ENCODE measurements at places on chromosomes 4 and X.

DNA sequence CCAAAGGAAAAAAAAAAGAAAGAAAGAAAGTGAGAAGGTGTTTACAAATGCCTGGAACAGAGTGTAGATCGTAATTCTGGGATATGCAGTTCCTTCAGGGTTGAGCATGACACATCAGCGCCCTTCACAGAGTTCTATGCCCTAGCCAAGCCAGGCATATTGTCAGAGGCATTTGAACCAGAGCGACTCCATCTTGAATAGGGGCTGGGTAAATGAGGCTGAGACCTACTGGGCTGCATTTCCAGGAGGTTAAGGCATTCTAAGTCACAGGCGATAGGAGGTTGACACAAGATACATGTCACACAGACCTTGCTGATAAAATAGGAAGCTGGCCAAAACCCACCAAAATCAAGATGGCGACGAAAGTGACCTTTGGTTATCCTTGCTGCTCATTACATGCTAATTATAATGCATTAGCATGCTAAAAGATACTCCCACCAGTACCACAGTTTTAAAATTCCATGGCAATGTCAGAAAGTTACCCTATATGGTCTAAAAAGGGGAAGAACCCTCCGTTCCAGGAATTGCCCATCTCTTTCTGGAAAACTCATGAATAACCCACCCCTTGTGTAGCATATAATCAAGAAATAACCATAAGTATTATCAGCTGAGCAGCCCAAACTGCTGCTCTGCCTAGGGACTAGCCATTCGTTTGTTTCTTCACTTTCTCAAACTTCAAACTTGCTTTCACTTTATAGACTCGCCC is 23.5 kb upstream of the LRBA start:
- no peak for DNase-seq

GRCh38 chr4:56575820-56576429 is 70.3 kb downstream of the ARL9 start:
- DNase-seq = no peak

- no peak for DNase-seq
These were observed 76.7 kb downstream of the CLCN5 start for GRCh38 chrX:49999087-49999486.

GRCh38 chrX:40249582-40249981 is 151.8 kb upstream of the BCOR start:
- no peak for DNase-seq

DNA sequence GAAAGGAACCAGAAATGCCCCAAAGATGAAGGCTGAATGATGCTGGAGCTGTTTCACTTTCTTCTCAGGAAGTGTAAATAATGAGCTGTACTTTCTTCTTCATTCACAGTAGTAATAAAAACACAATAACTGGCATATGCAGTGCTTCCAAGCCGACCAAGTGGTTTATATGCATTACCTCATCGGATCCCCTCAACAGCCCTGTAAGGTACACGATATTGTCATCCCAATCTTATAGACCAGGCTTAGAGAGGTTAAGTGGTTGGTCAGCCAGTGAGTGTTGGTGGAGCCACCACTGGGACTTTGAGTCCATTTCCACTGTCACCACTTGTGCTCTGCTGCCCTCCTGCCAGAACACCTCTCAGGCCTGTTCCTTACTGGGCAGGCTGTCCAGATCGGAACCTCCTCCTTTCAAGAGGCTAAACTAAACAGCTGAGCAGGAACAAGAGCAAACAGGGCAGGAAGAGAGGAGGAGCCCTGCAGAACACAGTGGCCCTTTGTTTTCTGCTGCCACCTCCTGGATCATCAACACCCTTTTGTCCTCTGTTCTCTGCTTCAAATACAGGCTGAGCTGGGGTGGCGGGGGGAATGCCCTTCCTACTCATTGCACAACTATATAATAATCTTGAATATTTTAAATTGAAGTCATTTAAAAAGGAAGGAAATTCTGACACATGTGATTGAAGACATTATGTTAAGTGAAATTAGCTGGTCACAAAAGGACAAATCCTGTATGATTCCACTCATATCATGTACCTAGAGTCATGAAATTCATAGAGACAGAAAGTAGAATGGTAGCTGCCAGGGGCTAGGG is 112.5 kb upstream of the ATP6AP2 start:
- DNase-seq = peak; percentile 70

DNA sequence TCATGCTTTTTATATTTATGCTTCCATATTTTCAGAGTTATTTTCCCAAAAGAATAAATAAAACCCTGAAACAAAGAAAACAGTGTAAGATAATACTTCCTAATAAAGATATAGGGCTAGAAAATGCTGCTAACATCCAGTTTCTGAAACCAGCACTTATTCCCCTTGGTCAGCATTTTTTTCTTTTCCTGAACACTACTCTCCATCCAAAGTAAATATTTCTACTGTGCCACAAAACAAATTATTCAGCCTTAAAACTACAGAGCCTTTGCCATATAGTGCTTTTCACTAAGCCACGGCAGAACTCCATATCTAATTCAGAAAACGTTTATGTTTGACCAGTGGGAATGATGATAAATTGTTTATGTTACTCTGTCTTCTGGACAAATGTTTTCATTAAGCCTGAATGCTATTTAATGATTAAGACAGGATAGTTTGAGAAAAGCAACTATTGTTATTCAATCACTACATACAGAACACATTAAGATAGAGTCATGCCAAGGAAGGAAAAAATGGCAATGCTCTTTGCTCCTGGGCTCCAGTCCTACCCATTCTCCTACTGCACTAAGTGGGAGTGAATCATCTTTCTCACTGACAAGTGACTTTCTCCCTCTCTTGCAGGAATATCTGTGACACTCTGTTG is 723.9 kb downstream of the FAT4 start:
- no peak for DNase-seq

GRCh38 chr4:146470604-146471003 is 51.1 kb downstream of the SLC10A7 start:
- DNase-seq = no peak

GRCh38 chr4:122689972-122690371 is 42.5 kb upstream of the BBS12 start:
- DNase-seq = no peak

DNA sequence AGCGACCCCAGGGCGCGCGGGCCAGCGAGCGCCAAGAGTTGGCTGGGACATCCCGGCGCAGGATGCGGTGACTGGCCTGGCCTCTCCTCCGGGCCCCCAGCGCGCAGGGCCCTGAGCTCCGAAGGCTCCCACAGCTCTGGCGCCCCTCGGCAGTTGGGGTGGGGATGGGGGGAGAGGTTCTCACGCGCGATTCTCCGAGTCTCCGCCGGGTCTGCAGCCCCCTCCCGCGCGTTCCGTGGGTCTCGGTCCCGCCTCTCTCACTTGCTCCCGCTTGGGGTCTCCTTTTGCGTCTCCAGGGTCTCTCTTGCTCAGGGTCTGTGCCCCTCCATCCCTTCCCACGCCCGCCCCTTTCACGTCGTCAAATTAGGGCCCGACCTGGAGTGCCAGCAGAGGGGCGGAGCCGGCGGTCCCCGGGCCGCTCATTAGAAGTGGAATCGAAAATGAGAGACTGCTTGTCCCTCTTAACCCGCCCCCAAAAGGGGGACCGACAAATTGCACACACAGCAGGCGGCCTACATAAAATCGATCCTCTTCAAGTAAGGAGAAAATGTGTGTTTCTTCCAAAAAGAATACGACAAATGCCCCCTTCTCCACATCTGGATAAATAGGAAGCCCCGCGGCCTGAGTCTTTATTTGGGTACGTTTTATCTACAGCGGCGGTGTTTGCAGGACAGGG is 877 bp upstream of the NKX1-1 start:
- no peak for DNase-seq

- no peak for DNase-seq
These were observed 152.0 kb upstream of the USP9X start for GRCh38 chrX:40933132-40933705.

GRCh38 chr4:185425647-185426352 is at the start of gene UFSP2:
Gene UFSP2, minus strand, starts transcription at chr4:185425964. Its CDS starts 96 bp downstream, at chr4:185425868.
- peak; percentile 95 for DNase-seq

DNA sequence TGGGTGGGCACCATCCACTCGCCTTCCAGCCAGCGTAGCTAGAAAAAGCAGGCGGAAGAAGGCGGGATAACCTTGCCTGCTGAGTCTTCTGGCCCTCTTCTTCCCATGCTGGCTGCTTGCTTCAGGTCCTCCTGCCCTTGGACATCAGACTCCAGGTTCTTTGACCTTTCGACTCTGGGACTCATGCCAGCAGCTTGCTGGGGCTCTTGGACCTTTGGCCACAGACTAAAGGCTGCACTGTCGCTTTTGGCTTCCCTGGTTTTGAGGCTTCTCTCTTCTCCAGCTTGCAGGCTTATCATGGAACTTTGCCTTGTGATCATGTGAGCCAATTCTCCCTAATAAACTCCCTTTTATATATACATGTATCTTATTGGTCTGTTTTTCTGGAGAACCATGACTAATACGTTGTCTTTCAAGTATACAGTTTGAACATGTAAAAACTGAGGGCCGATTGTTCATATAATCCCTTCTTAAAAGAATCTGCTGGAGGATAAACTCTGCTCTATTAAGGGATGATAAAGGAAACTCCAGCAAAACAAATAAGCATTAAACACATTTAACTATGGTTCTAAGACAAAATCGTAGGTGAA is 116.6 kb upstream of the LCORL start:
- DNase-seq = no peak

DNA sequence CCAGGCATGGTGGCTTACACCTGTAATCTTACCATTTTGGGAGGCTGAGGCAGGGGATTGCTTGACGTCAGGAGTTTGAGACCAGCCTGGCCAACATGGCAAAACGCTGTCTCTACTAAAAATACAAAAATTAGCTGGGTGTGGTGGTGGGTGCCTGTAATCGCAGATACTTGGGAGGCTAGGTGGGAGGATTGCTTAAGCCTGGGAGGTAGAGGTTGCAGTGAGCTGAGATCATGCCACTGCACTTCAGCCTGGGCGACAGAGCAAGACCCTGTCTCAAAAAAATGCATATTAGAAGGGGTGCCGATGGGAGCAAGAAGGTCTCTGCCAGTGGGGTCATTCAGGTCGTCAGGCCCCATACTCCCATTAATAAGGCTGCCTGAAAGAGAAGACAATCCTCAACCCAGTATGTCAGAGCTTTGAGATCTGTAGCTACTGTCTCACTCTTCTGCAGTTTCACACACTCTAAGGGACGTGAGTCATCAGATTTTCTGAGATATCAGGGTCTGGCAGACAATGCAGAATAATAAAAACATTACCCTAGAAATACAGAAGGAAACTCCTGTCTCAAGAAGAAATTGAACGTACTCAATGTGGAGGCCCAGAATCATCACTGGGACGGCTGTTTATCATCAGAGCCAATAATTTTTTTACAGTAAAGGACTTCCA is 176.7 kb upstream of the FAT1 start:
- DNase-seq = no peak

DNA sequence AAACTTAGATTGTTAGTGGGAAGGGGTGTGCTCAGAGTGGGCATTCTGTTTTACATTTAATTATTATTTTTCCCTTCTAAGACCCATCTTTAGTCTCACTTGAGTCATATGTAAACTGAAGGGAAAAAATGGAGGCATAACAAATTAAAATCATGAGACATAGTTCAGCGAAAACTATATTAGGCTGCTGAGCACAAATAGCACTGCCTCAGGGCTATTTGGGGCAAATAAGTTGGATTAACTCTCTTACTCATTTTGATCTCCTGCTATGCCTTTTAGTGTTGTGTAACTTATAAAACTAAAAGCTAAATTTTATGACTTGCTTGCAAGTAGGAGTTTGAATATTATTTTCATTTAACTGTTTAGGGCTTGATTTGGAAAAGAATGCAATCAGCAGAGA is 1329.2 kb upstream of the PCDH7 start:
- no peak for DNase-seq

- no peak for DNase-seq
These were observed 74.7 kb upstream of the GPM6B start for GRCh38 chrX:13891377-13892140.

GRCh38 chrX:23811108-23811651 is 28.2 kb downstream of the SAT1 start:
- no peak for DNase-seq

Data from sciatic nerve (tissue), 2 donors.